Stimulated activated naive B cell treated with anti-CD40 and anti-IgM and Interleukin-4, amounts not matched to agents 10 μg/mL and 1 μg/mL and 100 μg/mL, for 72 hours (primary cell): ENCODE measurements at places on chromosomes 13 and 19.
A peak's percentile ranks its signal among the peaks of the same experiment; 100 is the strongest.

- no peak for DNase-seq
Observed at GRCh38 chr13:94660695-94661326, 51.5 kb downstream of the SOX21 start.

- DNase-seq: peak; percentile 80
Observed at GRCh38 chr19:42295831-42296525, 6.0 kb upstream of the PRR19 start.

DNA sequence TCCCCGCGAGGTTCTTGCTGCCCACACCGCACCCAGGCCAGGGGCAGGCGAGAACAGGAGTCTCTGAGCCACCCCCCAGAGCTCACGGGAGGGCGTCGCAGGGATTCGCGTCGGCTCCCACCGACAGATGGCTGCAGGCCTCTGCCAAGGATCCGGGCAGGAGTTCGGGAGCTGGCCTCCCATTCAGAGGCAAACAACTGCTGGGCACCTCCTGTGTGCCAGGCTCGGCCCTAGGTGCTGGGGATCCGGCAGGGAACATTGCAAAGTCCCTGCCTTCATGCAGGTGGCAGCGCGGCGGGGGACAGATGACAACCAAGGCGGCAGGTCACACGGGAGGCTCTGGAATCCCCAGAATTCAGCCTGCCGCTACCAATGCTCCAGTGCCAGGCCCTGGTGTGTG is 25.3 kb downstream of the LRRC4B start:
- no peak for DNase-seq

- no peak for DNase-seq
Observed at GRCh38 chr13:89269737-89270136, 1598.6 kb downstream of the SLITRK5 start.

GRCh38 chr19:54429176-54429495 is 13.9 kb downstream of the TTYH1 start:
- DNase-seq: no peak

GRCh38 chr13:79281339-79281747 is 124.7 kb downstream of the RBM26 start:
- DNase-seq: no peak

DNA sequence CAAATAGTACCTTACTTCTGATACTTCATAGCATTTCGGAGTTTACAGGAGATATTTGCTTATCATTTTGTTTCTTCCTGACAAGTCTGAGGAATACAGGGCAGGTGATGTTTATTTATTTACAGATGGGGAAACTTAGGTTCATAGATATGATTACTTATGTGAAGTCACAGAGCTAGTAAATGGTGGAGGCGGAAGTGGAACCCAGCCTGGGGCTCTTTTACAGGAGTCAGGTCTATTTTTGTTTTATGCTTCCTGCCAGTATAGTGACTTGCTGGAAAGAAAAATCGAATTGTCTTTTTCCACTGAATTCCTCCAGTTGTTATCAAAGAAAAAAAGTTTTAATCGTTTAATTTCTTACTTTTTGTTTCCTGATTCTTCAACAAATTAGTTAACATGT is 66.5 kb downstream of the DGKH start:
- DNase-seq: no peak

GRCh38 chr13:106172176-106172905 is 363.1 kb downstream of the EFNB2 start:
- DNase-seq: no peak

DNA sequence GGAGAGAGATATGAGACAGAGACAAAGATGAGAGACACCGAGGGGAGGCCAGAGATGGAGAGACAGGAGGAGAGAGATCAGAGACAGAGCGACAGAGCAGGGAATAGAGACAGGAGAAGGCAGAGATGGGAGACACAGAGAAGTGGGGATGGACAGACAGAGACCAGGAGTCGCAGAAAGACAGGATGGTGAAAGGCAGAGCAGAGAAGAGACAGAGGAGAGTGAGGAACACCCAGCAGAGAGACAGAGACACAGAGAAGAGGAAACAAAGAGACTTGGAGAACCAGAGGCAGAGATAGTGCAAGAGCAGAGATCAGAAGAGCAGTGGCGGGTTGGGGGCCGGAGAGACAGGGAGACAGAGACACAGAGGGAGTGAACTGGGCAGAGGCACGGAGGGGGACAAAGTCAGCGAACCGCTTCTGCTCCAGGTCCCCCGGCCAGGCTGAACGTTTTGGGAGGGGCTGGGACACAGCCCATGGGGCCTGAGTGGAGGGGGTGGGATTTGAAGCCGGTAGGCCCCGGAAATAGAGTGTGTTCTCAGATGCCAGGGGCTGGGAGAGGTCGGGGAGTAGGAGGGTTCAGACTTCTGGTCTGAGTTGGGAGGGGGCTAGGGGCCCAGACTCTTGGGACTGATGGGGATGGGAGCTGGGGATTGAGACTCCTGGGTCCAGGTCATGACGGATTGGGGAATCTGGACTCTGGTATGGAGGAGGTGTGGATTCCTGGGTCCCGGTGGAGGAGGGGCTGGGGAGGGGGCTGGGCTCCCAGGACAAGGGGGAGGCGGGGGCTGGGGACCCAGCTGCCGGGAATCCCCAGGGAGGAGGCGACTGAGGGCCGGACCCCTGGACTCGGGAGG is 654 bp downstream of the ZNF579 start:
- DNase-seq: no peak

GRCh38 chr13:46386392-46387063 is 524 bp downstream of the RUBCNL start:
- DNase-seq: no peak

- no peak for DNase-seq
Observed at GRCh38 chr13:101785858-101786257, 333.4 kb downstream of the ITGBL1 start.

DNA sequence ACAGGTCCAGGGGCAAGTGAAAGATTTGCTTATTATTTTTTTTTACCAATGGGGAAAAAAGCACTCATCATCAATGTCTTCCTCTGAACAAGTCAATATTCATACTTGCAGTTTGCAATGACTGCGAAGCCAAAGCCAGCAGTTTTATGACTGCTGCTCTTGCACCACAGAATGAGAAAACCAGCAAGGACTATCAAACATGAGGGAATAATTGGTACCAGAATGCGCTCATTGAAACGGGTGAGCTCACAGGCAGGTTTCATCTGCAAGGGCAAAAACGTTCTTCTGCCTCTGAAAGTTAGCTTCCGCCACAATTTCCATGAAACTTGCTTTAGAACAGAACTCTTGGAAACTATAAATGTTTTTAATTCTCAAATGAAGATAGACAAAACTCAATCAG is 5.5 kb downstream of the DLEU7 start:
- DNase-seq: no peak

DNA sequence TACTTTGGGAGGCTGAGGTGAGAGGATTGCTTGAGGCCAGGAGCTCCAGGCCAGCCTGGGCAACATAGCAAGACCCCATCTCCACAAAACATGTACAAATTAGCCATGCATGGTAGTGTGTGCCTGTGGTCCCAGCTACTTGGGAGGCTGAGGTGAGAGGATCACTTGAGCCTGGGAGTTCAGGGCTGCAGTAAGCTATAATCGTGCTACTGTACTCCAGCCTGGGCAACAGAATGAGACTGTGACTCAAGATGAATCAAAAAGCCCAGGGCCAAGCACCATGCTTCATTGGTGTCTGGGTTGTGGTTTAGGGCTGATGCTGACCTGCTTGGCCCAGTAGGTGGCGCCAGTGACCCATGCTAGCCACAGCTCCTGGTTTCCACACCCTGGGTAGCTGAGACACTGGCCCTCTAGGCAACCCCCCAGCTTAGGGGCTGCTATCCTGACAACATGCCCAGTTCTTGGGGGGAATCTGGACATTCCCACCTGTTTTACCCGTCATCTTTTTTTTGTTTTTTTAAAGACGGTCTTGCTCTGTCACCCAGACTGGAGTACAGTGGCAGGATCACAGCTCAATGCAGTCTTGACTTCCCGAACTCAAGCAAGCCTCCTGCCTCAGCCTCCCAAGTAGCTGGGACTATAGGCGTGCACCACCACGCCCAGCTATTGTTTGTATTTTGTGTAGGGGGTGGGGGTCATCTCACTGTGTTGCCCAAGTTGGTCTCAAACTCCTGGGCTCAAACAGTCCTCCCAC is 5.5 kb downstream of the CCDC124 start:
- DNase-seq: peak; percentile 77

DNA sequence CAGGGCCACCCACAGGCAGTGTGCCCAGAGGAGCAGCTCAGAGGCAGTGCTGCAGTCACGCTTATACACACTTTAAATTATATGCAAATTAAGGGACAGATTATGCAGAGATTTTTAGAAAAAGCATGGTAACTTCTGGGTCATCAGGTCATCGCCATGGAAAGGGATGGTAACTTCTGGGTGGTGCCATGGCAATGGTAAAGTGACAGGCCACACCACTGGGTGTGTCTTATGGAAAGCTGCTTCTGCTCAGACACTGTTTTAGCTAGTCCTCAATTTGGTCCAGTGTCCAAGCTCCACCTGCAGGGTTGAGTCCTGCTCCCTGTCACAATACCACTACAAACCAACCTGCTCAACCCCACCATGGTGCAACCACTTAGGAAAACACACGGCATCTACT is 29.9 kb upstream of the LSM14A start:
- no peak for DNase-seq

- DNase-seq: no peak
Observed at GRCh38 chr13:42673677-42674076, 99.7 kb downstream of the TNFSF11 start.

- DNase-seq: no peak
Observed at GRCh38 chr13:26133851-26134250, 82.0 kb upstream of the SHISA2 start.

DNA sequence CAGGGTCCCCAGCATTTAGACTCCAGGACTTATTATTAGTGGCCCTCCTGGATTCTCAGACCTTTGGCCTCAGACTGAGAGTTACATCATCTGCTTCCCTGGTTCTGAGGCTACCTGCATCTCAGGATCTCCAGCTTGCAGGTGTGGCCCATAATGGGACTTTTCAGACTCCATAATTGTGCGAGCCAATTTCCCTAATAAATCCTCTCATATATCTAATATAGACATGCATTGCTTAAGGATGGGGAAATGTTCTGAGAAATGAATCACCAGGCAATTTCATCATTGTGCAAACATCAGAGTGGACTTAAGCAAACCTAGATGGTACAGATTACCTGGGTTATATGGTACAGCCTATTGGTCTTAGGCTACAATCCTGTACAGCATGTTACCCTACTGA is 116.5 kb upstream of the FBXL3 start:
- no peak for DNase-seq

DNA sequence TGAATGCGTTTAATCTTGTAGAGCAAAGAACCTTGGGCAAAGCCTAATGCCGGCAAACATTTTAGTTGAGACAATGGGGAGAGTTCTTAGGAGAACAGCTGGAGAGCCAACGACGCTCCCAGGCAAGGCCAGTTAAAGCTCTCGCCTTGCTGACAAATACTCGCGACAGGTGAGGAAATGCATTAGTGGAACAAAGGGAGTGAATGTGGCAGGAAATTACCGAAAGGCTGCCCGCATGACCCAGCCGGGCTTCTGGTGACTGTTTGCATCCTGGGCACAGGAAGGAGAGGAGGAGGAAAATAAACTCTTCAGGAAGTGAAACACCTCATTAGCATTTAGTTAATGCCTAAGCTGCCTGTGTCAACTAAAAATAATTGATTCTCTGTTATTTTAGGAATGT is 74.6 kb downstream of the SHISA2 start:
- no peak for DNase-seq

DNA sequence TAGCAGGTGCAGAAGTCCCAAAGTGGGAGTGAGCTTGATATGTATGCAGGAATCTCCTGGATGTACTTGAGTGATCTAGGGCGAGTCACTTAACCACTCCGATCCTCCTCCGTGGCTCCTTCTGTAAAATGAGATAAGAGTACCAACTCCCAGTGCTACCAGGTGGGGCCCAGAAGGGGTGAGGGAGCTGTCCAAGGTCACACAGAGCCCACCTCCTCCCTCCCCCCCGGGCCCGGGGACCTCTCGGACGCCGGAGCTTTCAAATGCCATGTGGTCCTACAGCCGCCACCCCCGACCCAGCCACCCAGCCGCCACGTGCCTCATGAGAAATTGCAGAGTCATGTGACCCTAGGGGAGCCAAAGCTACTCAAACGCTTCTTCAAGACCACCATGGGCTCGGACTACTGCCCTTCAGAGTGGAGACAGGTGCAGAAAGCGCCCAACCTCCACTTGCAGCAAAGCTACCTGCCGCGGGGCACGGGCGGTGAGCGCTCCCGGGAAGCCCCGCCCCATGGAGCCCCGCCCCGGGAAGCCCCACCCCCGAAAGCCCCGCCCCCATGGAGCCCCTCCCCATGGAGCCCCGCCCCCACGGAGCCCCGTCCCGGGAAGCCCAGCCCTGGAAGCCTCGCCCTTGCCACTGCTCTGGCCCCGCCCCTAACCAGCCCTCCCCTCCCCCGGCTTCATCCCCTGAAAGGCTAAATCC is 10.1 kb upstream of the ZNF358 start:
- DNase-seq: no peak

DNA sequence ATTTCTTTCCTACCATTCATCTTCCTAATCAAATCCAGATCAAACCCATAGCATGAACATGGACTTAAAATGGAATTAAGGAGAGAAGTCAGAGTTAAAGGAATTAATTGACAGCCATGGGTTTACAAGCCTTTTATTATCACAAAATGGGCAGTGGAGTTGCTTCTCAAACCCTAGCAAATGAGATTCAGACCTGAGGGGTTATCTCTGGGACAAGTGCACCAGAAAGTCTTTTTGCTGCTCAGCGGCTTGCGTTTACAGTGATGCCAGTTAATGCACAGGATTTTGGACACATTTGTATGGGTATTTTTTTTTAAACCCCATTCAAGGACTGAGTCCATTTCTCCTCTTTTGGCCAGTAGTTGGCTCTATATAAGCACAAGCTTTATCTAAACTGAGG is 503.0 kb downstream of the EFNB2 start:
- no peak for DNase-seq

DNA sequence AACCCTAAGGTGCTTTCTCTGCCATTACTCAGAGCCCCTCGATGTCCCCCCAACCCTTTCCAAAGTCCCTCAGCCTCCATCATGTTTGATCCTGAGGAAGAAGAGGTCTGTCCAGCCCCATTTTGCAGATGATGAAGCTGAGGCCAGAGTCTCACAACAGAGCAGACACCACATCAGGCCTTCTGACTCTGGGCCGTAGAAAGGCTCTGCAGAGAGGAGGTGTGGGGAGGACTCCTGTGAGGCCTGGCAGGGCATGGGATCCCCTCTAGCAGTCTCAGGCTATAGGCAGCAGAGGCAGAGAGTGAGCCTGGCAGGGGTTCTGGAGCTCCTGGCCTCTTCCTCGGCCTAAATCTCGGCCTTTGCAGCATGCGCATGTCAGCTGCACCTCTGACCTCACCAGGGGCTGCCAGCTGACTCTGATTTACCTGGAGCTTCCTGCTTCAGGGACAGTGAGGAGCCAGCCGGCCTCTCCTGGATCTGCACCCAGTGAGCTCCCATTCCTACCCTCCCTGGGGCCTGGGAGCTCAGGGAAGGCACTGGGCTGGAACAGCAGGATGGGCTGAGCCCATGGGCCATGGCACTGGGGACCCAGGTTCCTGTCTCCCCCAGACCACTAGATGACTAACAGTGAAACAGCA is 41.7 kb upstream of the VSTM2B start:
- no peak for DNase-seq

DNA sequence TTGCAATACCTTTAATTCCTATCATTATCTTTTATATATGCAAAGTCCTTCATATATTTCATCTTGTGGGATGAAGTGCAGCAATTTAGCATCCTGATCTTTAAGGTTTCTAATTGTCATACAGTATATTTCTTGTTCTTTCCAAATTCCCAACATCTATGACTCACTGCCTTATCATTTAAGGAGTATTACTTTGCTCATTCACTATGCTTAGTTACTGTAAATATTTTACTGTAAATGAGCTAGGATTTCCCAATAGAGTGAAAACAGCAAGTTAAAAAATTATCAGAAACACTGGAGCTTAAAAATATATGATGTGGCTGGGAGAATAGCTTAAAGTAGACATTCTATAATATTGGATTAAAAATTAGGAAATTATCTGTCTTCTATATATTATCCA is 69.9 kb downstream of the SLITRK6 start:
- no peak for DNase-seq
